Brain (organoid and tissue), 16 donors: ENCODE measurements at places on chromosomes 16 and 17. TPM values are rescaled to one million over a fixed set of nuclear protein-coding genes. Genes with fewer than 3 reads are reported as not detected.

Gene CTF1
- 4.1 TPM for polyA plus RNA-seq

Gene TVP23A
- polyA plus RNA-seq: 1.1 TPM

Gene SLC43A2
- 22.1 TPM for polyA plus RNA-seq

Gene HS3ST6
- 1.2 TPM for polyA plus RNA-seq

Gene ZNF750
- 0.31 TPM for polyA plus RNA-seq

Gene MYL4
- polyA plus RNA-seq: not detected

Gene MYH2
- polyA plus RNA-seq: not detected

Gene TP53TG3D
- polyA plus RNA-seq: 2.0 TPM

Gene CACNG1
- 1.1 TPM for polyA plus RNA-seq

Gene ZPBP2
- polyA plus RNA-seq: not detected

Gene G6PC1
- not detected for polyA plus RNA-seq

Gene KRT36
- polyA plus RNA-seq: not detected

Gene KCNH6
- 19.4 TPM for polyA plus RNA-seq

Gene HSD17B1
- polyA plus RNA-seq: 0.97 TPM

Gene SRCIN1
- 42.9 TPM for polyA plus RNA-seq

Gene PLEKHH3
- 38.5 TPM for polyA plus RNA-seq

Gene HP
- polyA plus RNA-seq: 9.2 TPM

Gene MSLN
- polyA plus RNA-seq: 0.63 TPM

Gene PLA2G10
- not detected for polyA plus RNA-seq

Gene CD79B
- 0.37 TPM for polyA plus RNA-seq

Gene TMEM106A
- 2.0 TPM for polyA plus RNA-seq

Gene RAMP2
- 64.8 TPM for polyA plus RNA-seq

Gene ADAD2
- polyA plus RNA-seq: 0.54 TPM

Gene KIF19
- polyA plus RNA-seq: 48.2 TPM

Gene SEBOX
- polyA plus RNA-seq: not detected

Gene NOD2
- not detected for polyA plus RNA-seq

Gene TMEM100
- 1.6 TPM for polyA plus RNA-seq

Gene GP1BA
- not detected for polyA plus RNA-seq

Gene CTRB1
- polyA plus RNA-seq: not detected

Gene ARL2BP
- 62.5 TPM for polyA plus RNA-seq

Gene TBX6
- polyA plus RNA-seq: 2.0 TPM

Gene KRTAP9-8
- not detected for polyA plus RNA-seq

Gene TLCD2
- 0.27 TPM for polyA plus RNA-seq

Gene MEIOC
- polyA plus RNA-seq: 0.24 TPM

Gene TMED6
- not detected for polyA plus RNA-seq

Gene SALL1
- 21.6 TPM for polyA plus RNA-seq

Gene APOBR
- 0.90 TPM for polyA plus RNA-seq

Gene TNFSF13
- polyA plus RNA-seq: 17.3 TPM

Gene SYNGR3
- polyA plus RNA-seq: 59.3 TPM

Gene DNAH9
- 3.5 TPM for polyA plus RNA-seq

Gene EMC8
- 35.2 TPM for polyA plus RNA-seq
